CD4-positive, alpha-beta T cell treated with Interleukin-15 for 4 hours (primary cell): ENCODE measurements at places on chromosomes 16 and 17.

DNA sequence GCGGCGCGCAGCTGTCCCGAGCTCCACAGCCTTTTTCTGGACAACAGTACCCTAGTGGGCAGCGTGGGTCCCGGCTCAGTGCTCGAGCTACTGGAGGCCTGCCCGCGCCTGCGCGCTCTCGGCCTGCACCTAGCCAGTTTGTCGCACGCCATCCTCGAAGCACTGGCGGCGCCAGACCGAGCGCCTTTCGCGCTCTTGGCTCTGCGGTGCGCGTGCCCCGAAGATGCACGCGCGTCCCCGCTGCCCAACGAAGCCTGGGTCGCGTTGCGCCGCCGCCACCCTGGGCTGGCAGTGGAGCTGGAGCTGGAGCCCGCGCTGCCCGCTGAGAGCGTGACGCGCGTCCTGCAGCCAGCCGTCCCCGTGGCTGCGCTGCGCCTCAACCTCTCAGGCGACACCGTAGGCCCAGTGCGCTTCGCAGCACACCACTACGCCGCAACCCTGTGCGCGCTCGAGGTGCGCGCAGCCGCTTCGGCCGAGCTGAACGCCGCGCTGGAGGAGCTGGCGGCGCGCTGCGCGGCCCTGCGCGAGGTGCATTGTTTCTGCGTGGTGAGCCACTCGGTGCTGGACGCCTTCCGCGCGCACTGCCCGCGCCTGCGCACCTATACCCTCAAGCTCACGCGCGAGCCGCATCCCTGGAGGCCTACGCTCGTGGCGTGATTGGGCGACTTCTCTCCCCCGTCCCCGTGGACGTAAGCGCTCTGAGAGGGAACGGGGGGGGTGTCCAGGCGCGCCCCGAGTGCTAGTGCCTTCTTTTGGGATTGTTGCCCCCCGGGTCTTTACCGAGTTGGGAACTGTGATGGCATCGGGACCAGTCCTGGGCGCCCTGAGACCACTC is 1.2 kb upstream of the HSF4 start:
- peak; percentile 43 for DNase-seq

GRCh38 chr17:71809537-71809936 is 311.3 kb upstream of the SOX9 start:
- DNase-seq: no peak

DNA sequence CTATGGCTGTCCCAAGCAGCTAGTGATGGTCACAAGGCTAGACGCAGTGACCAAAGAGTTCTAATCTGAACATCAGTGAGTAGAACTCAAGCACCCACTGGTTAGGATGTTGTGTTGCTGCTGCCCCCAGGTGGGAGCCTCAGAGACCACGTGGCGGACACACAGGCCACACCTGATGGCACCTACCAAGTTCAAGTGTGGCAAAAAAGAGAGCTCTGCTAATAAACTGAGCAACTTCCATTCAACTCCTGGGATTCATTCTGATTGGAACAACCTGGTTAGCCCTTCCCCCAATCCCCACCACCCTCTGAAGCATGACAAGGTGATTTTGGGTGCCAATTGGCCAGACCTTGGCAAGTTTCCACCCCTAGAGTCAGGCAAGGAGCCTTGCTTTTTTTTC is 3.5 kb upstream of the LCMT1 start:
- DNase-seq: peak; percentile 42

DNA sequence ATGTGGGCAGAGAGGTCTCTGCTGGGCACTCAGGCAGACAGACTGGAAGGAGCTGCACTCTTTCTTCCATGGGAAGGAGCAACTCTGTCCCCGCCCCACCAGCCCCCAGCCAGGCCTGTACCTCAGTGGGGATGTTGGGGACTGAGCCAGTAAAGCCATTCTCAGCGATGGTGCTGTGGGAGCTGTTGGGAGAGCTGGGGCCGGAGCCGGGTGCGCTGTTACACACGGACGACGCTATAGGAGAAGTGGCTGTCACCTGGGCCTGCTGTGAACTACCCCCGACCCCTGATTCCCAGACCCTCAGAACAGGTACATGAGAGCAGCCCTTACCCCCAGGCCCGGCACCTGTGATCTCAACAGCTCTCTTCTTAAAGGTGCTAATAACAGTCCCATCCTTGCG is 21.5 kb downstream of the G6PC3 start:
- no peak for DNase-seq

GRCh38 chr16:74742051-74742481 is 32.6 kb downstream of the FA2H start:
- DNase-seq: no peak

GRCh38 chr17:32503251-32504165 is 16.7 kb downstream of the CDK5R1 start:
- DNase-seq: peak; percentile 65

- DNase-seq: no peak
Measured at GRCh38 chr16:47129755-47130435, 13.8 kb downstream of the NETO2 start.

DNA sequence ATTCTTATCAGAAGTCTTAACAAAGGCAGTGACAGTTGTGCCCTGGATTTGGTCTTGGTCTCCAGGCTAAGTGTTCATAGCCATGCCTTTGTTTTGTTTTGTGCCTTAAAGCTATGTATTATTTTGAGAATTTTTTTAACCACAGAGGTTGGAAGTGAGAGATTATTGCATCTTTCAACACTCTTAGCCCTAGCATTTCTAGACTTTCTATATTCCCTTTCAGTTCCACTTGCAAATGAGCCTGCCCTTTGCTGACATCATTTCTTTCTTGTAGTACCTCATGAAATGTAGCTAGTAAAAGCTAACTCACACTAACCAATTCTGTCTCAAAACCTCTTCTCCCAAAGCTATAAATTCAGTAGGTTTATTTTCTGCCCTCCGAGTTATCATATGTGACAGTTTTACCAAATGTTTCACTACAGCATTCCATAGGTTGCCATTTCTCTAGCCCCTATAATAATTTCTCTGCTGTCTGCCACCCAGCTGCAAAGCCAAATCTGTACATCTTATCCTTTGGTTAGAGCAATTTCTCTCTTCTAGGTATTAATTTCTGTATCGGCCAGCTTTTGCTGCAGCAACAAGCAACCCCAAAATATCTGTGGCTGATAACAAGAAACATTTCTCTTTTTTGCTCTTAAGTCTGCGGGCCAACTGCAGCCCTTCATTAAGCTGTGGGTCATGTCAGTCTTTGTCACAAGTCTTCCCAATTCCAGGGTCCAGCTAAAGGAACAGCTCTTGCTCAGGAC is 14.2 kb upstream of the CCL1 start:
- no peak for DNase-seq

DNA sequence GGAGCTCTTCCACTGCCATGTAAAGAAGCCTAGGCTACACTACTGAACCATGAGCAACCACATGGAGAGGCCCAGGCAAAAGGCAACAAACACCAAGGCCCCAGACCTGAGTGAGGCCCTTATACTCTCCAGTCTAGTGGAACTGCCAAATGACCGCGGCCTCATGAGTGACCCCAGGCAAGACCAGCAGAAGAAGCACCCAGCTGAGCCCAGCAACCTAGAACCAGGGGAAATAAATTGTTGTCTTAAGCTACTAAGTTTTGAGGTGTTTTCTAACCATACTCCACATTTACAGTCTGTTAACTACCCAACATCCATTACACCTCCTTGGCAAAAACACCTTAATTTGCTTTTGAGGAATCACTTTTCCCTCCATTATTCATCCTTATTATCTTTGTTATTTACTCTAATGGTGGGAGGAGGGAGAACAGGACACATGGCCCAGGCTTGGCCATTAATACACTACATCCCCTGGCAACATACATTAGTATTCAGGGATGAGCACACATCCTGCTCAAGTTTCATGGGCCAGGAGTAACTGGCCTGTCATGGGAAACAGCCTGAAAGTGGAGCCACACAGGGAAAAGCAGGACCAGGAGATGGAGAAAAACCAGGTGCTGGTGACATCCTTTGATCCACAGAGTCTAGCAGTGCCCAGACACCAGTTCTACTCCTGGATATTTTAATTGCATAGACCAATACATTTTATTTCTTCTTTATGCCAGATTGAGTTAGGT is 26.2 kb downstream of the SLC39A11 start:
- no peak for DNase-seq

GRCh38 chr16:81600275-81600674 is 155.7 kb downstream of the CMIP start:
- no peak for DNase-seq

- no peak for DNase-seq
Measured at GRCh38 chr17:6592173-6592572, 35.8 kb upstream of the PITPNM3 start.
